Activated CD4-positive, alpha-beta T cell treated with anti-CD3 and anti-CD28 coated beads for 4 hours (primary cell): ENCODE measurements at places on chromosomes 16 and 17.

DNA sequence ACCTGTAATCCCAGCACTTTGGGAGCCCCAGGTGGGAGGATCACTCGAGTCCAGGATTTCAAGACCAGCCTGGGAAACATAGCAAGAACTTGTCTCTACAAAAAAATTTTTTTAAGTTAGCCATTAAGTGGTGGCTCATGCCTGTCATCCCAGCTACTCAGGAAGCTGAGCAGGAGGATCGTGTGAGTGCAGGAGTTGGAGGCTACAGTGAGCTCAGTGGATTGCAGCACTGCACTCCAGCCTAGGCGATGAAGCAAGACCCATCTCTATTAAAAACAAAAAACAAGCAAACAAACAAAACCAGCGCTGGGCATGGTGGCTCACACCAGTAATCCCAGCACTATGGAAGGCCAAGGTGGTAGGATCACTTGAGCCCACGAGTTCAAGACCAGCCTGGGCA, 38.0 kb downstream of the HEATR3 start:
- no peak for DNase-seq

DNA sequence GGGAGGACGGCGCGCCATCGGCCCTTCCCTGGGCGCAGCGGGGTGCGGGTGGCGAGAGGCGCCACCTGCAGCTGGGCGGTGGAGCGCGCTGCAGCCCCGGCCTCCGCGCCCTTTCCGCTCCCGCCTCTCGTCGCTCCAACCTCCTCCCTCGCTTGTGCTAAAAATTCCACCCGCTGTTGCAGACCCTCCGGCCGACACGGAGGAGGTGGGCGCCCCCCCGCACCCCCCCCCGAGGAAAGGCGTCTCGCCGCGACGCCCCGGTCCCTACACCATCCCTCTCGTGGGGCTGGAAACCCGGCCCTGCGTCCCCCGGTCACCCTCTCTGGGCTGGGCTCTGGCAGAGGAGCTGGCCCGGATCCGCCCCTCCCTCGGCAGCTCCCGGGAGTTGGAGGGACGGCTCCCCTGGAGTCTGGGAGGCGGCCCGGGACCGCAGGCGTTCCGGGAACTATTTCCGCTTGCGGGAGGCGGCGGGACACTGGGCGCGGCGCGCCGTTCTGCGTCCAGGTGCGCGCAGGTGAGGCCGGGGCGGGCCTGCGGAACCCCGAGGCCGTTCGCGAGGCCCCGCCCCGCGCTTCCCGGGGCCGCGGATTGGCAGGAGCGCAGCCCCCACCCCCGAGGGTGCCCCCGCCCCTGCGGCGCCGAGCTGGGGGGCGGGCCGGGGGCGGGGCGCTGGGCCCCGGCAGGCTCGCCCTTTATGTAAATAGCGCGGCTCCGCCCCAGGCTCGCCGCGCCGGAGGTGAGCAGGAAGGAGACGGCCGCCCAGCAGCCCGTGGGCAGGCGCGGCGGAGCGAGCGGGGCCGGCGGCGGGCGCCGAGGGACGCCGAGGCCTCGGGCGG, at the start of gene LLGL2:
Gene LLGL2 (plus strand): TSS at position 728 of the 836 bp plus-strand sequence. CDS start 17,730 bp downstream, outside the sequence.
- peak; percentile 82 for DNase-seq

DNA sequence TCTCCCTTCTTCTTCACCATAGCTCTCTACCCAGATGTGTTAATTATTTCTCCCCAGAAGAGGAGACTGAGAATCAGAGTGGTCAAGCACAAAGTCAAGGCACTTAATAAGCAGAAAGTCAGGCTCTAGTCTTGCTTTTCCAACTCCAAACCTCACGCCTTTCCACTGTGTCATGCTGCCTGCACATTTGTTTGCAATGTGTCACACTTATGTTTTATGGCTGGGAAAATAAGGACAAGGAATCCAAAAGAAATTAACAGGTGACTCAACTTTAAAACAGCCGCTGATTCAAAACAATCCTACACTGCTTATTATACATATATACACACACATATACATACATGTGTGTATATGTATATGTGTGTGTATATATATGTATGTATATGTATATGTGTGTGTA, 255.7 kb upstream of the DYNLRB2 start:
- DNase-seq = no peak

DNA sequence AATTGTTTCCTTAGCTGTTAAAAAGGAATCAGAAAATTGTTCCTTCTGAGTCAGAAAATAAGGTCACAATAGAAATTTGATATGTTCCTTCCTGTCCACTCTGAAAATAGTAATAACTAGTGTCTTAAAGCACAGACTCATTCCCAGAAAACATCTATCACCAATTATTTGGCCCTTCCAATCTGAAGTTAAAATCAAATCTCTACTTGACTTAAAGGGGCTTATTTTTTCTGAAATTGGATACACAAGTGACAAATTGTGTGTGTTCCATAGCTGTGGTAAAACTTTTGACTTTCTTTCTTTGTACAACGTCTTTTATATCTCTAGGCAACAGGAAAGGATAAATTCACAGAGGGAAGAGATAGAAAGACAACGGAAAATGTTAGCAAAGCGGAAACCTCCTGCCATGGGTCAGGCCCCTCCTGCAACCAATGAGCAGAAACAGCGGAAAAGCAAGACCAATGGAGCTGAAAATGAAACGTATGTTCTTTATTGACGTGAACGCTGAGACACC, 54.5 kb upstream of the MRC2 start:
- no peak for DNase-seq

DNA sequence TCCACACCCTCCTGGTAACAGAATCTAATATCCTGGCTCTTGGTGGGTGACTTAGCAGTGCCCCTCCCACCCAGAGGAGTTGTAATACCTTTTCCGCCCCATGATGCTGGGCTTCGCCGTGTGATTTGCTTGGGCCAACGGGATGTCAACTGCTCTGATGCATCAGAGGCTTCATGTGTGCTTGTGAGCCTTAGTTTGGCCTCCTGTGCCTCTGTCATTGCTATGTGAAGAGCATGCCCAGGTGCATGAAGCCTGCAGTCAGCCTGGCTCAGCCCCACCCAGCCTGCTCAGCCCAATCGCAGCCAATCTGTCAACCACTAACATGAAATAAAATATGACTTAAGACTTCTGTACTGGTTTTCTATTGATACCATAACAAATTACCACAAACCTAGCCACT, 201.2 kb upstream of the RPL38 start:
- DNase-seq = no peak
